ENCODE measurements at places on chromosomes 2 and 18. TPM values are rescaled to one million over a fixed set of nuclear protein-coding genes. Genes with fewer than 3 reads are reported as not detected.

The MALT1 gene
- polyA plus RNA-seq: 17.4 TPM

The TMEFF2 gene
- 4.1 TPM for polyA plus RNA-seq

The OBSL1 gene
- polyA plus RNA-seq: 35.5 TPM

The IHH gene
- not detected for polyA plus RNA-seq

The OTX1 gene
- polyA plus RNA-seq: not detected

DNA sequence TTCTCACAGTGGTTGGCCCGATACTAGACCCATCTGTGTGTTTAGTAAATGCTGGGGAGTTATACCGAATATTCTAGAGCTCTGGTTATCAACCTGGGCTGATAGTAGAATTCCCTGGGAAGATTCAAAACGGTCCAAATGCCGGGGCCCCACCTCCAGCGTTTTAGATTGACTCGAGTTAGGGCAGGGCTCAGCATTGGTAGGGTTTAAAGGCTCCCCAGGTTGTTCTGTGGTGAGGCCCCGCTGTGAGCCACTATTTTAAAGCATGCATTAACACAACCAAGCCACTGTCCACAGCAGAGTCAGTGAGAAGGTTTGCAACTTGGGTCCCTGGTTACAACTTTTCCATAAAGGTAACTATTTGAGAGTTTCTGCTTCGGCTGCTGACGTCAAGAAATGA lies 73.6 kb downstream of the DYSF start:
- DNase-seq: no peak

DNA sequence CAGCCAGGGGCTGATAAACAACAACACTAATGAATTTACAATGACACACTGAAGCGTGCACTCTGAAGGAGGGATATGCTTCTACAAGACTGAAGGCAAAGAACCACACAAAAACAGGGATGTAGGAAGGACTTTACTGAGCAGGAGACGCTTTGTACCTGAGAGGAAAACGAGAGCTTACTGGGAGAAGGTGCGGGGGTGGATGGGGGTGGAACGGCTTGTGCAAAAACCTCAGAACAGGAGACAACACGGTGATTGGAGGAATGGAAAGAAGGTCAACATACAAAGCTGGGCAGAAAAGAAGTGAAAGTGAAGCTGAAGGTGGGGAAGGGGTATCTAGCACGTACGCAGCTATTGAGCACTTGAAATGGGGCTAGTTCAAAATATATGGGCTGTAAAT lies 93.1 kb downstream of the SLC8A1 start:
- DNase-seq: no peak

DNA sequence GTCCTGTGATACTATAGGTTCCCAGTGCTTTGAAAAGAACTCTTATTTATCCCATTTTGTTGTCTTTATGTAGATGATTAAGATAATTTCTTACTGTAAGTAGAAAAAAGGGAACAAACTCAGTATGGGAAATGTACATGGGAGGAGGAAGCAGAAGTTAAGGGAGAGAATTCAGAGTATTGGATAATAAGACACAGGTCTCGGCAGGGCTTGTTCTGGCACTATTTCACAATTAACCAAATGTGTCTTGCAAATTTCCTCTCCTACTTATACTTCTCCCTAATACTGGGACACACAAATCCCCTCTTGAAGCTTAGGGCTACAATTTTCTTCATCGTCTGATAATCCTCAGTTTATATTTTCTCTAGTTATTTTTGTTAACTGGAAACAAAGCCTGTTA lies 744.0 kb downstream of the ADCYAP1 start:
- no peak for DNase-seq

DNA sequence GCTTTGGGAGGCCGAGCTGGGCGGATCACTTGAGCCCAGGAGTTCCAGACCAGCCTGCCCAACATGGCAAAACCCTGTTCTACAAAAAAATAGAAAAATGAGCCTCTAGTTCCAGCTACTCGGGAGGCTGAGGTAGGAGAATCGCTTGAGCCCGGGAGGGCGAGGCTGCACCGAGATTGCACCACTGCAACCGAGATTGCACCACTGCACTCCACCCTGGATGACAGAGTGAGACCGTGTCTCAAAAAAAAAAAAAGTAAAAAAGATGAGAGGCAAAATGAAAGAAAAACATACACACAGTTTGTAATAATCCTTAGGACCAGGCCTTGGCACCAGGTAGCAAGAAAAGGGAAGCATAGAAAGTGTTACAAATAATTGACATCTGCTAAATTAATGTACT lies 22.0 kb downstream of the RBM43 start:
- DNase-seq: no peak

- DNase-seq: peak; percentile 67
Measured at GRCh38 chr2:18950361-18950851, 361.0 kb upstream of the NT5C1B start.

DNA sequence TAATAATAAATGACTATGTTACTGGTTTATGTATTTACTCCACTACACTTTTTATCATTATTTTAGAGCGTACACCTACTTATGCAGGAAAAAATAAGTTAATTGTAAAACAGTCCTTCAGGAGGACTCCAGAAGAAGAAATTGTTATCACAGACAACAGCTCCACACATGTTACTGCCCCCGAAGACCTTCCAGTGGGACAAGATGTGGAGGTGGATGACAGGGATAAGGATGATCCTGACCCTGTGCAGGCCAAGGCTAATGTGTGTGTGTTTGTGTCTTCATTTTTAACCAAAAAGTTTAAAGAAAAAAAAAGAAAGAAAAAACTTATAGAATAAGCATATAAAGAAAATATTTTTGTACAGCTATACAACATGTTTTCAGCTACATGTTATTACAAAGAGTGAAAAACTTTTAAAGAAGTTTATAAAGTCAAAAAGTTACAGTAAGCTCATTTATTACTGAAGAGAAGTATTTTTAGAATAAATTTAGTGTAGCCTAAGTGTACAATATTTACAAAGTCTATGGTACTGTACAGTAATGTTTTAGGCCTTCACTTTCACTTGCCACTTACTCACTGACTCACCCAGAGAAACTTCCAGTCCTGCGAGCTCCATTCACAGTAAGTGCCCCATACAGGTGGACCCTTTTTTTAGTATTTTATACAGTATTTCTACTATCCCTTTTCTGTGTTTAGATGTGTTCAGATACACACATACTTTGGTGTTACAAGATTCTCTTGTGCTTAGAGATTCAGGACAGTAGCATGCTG lies 7.5 kb downstream of the TGFBRAP1 start:
- DNase-seq: no peak

GRCh38 chr2:20572221-20572620 lies 78.7 kb downstream of the HS1BP3 start:
- no peak for DNase-seq

DNA sequence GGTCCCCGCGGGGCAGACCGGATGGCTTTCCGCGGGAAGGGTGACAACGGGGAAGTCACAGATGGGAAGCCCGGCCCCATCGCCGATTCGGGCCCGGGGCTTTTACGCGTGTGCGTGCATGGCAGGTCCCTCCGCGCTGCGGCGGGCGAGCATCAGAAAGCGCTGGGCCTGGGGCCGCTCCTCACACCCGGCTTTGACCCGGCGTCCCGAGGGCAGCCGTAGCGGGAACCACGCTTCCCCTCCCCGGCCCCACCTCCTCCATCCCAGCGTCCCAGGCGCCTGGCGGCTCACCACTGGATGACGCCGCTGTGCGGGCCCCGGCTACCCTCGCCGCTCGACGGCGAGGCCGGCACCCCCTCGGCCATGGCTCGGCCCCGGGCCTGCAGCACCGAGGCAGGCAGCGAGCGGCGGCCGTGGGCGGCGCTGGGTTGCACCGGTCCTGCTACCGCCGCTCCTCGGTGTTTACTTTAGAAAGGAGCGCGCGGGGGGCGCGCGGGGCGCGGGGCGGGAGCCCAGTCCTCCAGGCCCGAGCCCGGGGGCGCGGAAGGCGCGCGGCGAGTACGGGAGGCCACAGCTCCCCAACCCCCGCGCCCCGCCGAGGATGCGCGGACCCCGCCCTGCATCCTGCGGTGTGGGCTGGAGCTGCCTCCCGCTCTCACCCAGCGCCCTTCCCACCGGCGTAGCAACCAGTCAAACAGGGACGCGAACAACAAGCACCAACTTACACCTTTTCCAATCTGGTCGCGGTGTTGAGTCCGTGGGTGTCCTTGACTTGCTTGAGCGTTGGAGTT lies 806 bp downstream of the RFX8 start:
- no peak for DNase-seq

DNA sequence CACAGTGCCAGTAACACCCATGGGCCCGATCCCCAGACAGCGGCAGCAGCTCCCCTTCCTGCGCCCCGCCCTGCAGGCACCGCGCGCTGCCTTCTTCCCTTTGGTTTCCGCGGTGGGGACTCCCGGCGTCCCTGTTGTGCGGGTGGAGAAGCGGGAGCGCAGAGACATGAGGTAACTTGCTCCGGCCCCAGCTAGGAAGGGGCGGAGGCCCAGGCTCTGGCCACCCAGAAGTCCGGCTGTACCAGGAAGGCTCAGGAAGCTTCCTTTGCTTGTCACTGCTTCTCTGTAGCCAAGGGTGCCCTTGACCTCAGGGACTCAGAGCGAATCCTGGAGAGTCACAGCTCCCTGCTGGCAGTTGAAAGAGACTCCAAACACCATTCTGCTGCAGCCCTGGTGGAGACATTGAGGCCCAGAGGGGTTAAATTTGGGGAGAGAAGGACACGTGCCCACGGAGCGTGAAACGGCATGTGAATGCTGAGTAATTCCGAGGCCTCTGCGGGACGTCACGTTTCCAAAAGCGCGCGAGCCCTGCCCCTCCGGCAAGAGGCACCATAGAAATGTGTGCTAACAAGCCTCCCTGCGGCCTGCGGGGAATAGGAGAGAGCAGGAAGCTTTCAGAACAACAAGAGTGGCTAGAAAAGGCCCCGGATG lies 6.7 kb upstream of the ADCY3 start:
- DNase-seq: no peak

- no peak for DNase-seq
Measured at GRCh38 chr18:46706968-46707367, 49.9 kb downstream of the ST8SIA5 start.

DNA sequence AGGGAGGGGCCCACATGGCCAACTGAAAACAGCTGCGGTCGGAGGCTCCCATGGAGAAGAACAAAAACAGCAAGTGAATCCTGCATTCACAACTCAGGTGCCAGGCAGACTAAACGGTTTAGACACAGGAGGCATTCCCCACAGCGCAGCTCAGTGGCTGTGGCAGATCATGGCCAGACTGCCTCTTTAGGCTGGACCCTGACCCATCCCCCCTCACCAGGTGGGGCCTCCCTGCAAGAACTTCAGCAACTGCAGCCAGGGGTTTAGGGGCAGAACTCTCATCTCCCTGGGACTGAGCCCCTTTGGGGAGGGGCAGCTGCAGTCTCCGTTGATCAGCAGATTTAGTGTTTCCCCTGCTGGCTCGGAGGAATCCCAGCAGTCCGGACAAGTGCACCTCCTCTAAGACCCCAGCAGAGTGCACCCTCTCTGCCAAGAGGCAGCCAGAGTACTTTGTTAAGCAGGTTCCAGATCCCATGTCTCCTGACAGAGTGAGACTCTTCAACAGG lies 346.7 kb downstream of the SS18 start:
- no peak for DNase-seq

Data from AG04450 (cell line).